ENCODE measurements at places on chromosomes 12 and 14.
A peak's percentile ranks its signal among the peaks of the same experiment; 100 is the strongest.

- no peak for DNase-seq
These were observed 6.1 kb upstream of the CDCA4 start for GRCh38 chr14:105026802-105027563.

GRCh38 chr14:72786378-72787350 lies 107.2 kb downstream of the DPF3 start:
- DNase-seq, result peak; percentile 70

- DNase-seq, result peak; percentile 85
These were observed at the start of gene ARHGEF25 for GRCh38 chr12:57611108-57611826. TSS of gene ARHGEF25 (plus strand) at chr12:57611435. CDS start at chr12:57611895, 460 bp downstream.

DNA sequence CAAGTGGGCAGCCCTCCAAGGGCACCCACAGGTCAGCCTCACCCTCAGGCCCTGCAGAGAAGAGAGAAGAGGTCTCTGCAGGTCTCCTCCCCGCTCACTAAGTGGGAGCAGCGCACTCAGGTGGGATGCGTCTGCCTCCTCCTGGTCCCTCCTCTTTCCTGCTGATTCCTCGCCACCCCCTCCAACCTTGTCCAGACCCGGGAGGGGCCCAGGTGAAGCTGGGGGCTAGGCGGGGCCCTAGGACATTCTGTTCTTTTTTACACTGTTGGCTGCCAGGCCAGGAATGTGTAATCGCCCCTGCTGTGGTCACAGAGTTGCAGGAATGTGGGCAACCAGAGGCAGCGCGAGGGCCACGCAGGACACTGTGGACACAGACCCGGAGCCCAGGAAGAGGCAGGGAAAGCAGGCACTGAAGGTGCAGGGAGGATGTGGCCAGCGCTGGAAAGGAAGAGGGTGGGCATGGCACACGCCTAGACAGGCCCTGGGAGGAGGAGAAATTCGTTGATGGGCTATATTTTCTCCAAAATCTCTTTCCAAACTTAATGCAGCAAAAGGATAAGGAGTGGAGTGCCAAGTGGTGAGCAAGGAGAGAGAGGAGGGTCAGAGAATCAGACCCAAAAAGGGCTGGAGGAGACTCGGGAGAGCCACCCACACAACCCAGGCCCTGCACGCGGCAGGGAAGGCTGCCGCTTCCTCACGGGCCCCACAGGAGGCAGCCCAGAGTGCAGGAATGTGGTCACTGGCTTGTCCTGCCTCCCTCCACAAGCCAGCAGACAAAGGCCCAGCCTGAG lies 911 bp upstream of the SCNN1A start:
- no peak for DNase-seq

DNA sequence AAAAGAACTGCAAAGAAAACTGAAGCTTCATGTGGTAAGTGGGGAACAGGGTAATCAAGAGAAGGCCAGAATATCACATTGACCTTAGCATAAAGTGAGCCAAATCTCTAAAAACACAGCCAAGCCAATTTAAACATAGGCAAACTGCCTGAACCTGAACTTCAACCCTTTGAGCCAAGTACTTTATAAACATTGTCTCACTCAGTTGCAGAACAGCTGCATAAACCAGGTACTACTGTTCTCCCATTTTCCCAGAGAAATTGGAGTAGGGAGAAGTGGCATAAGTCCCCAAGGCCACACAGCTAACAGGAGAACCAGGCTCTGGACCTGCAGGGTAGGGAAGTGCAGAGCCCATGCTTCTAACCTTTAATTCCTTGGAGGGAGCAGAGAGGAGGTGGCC lies 30.4 kb upstream of the FKBP4 start:
- DNase-seq, result no peak

GRCh38 chr14:22097586-22098292 lies 424.1 kb upstream of the OR4E1 start:
- no peak for DNase-seq

GRCh38 chr12:52965337-52965731 lies 16.4 kb downstream of the KRT18 start:
- no peak for DNase-seq

- no peak for DNase-seq
These were observed 50.6 kb downstream of the FOXA1 start for GRCh38 chr14:37544407-37544806.

- DNase-seq, result peak; percentile 59
These were observed 68.5 kb downstream of the FBXO34 start for GRCh38 chr14:55339770-55340169.

DNA sequence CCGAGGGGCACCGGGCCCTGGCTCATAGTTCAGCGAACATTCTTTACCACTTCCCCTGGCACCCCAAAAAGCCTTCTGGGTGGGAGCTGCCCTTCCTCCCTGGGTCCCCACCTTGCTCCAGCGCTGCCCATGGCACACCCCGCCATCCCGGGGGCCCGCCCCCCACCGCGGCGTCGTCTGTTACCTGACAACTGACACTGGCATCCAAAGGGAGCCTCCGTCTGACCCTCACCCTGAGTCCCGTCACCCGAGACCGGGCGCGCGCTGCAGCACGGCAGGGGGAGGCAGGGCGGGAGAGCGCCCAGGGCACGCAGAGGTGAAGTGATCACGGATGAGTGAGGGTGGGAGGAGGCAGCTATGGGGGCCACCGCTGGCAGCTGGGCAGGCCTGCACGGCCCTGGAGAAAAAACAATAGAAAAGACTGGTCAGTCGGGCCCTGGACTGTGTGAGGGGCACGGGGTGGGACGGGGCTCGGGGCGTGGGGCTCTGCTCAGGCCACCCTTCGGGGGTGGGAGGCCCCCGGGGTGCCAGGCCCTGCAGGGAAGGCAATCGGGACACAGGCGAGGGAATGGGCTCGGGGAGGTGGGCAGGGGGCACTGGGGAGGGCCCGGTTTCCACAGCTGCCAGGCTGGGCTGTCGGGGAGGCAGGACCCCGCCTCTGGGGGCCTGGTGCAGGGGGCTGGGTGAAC lies 40.7 kb downstream of the BCL11B start:
- DNase-seq, result peak; percentile 35

GRCh38 chr14:100698666-100699448 lies 27.8 kb upstream of the DLK1 start:
- peak; percentile 64 for DNase-seq

DNA sequence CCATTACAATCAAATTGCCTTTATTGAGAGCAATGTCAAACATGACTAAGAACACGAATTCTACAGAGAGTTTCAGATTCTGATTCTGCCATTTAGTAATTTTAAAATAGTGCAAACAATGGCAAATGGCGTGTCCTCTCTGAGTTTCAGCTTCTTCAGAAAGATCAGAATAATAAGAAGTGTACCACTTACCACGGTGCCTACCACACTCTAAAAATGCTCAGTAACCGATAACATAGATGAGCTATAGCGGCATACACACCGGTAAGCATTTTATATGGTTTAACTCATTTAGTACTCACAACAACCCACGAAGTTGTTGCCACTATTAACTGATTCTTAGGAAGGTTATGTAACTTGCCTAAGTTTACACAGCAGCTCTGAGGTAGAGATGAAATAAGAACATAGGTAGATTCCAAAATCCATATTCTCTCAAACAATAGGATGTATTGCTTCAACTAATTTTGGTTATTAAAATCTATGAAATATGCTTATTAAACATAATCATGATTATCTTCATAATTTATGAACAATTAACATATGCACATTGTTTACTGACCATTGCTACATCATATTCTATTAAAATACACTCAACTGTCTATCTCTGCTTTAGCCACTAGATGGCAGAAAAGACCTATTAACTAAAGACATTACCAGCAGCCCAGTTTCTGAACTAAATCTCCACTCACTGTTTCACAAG lies 38.3 kb downstream of the SLC6A15 start:
- peak; percentile 0 for DNase-seq

GRCh38 chr12:101044512-101045059 lies 165.5 kb downstream of the SLC5A8 start:
- DNase-seq, result no peak

DNA sequence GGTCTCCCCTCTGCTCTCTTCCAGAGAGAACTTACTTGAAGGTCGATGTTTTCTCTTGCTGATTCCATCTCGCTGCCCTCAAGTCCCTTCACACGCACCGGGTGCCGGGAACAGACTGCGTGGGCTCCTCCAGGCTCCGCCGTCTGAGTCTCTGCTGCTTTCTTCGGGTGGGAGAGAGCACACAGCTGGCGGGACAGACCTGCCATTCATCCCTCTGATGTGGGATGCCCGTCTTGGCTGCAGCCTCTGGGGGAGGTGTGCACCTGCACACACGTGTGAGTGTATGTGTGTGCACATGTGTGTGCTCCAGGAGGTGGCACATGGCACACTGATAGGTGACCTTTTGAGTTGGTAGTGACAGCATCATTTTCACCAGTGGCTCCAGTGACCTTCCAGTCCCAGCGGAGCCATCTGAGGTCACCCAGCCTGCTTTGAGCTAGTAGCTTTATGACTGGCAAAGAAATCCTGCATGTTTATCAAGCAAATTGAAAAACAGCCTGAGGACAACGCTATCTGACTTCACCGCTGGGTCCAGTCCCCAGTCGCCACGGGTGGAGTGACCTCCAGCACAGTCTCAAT lies at the start of gene NINJ2:
NINJ2 (minus strand) TSS at position 153 of the 579 bp plus-strand sequence; CDS start at position 68, 85 bp downstream.
- DNase-seq, result no peak

GRCh38 chr12:123889848-123890535 lies 82.6 kb downstream of the CCDC92 start:
- no peak for DNase-seq

GRCh38 chr14:36829547-36829946 lies 167.9 kb downstream of the PAX9 start:
- DNase-seq, result no peak

- no peak for DNase-seq
These were observed 621.0 kb downstream of the CCER1 start for GRCh38 chr12:90333939-90334338.

GRCh38 chr12:132186857-132187620 lies 42.8 kb downstream of the NOC4L start:
- no peak for DNase-seq

DNA sequence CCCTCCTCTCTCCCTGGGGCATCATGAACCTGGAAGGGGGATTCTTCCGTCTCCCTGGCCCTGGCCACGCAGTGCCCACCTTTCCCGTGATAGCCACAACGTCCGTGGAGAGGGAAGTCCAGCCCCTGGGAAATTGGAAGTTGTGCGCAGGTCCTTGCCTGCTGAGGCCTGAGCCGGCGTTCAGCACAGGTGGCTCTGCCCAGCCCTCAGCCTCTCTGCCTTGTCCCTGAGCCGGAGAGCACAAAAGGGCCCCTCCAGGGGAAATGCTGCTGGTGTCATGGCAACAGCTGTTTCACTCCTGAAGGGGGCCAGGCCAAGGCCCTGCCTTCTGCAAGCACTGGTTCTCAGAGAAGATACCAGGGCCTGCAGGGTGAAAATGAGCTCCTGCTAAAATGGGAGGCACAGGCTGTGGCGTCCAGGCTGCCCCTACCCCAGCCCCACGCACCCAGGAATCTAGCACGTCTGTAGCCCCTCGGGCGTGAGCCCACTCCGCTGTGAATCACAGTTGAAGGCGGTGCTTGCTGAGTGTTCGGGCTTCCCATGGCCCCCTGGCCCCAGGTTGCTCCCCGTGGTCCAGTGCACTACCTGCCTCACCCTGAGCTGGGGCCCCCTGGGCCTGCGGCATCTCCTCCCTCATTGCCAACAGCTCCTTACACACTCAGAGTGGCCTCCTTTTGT lies 149.4 kb downstream of the ADGRD1 start:
- DNase-seq, result no peak

GRCh38 chr12:81759190-81760051 lies at the start of gene PPFIA2:
TSS of gene PPFIA2 (minus strand) at chr12:81759350.
- peak; percentile 75 for DNase-seq

DNA sequence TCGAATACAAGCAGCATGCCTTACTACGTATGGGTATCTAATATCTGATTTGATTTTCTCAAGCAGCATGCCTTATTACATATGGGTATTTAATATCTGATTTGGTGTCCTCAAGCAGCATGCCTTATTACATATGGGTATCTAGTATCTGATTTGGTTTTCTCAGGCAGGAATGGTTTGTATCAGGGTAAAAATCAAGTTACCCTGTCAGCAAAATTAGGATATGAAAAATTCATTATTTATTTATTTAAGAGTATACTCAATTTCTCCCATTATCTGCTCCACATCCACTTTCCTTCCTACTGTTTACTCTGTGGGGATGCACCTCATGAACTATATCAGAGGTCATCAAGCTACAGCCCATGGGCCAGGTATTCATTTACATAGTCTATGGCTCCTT lies 21.9 kb downstream of the ZNF891 start:
- DNase-seq, result no peak

DNA sequence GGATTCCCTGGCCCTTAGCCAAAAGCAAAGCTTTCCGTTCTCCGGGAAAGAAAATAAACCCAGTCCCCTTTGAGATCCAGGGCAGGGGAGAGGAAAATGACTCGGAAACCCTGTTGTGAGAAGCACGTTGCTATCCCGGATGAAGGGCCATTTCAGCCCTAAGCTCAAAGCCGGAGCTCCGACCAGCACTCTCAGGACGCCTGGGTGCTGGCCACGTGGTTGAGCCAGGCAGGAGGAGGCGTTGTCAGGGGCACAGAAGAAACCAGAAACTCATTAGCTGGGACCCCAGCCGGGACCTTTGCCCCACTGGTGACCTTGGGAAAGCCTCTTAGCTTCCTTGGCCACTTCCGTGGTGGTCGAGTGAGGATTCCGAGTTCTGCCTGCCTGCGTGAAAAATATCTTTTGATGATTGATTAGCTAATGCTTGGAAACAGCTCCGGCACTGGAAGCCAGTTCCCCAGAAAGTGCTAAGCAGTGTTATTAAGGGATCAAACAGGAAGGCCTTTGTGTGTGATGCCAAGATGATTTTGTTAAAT lies 57.6 kb upstream of the FZD10 start:
- DNase-seq, result peak; percentile 21

- peak; percentile 14 for DNase-seq
These were observed 28.0 kb downstream of the VPS37B start for GRCh38 chr12:122867691-122868461.

DNA sequence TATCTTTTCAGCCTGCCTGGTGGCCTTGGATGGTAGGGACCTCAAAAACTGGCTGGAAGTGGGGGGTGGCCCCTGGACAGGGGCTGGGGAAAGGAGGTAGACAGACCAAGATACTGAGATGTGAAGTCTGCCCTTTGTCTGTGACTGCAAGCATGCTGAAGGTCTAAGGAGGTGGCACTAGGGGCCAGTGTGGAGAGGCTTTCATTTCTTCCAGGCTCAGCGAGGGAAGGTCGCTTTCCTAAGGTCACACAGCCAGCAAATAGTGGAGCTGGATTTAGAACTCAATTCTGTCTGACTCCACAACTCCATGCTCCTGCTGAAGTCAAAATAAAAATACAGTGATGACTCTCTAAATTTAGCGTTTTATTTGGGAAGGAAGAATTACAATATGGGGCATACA lies 11.3 kb upstream of the PLBD2 start:
- no peak for DNase-seq

DNA sequence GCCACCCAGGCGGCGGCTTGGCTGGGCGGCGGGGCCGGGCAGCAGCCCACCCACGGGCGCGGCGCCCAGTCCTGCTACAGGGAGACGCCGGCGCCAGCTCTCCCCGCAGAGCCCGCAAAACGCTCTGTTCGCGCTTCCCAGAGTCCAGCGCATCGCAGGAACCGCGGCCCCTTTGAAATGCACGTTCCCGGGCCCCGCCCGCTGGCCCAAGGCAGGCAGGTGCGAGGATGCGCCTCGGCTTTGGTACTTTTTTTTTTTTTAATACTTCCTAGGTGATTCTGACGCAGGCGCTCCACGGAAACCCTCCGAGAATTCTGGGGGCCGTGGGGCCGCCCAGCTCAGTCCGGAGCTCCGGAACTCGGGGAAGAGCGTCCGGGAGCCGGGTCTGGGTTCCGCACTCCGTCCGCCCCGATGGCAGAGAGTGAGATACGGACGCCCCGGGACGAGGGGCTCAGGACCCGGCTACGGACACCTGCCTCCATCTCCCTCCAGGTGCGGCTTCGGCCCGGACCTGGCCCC lies 483 bp downstream of the POC1B start:
- DNase-seq, result peak; percentile 38

GRCh38 chr12:130043685-130044406 lies 118.4 kb upstream of the FZD10 start:
- no peak for DNase-seq

- no peak for DNase-seq
These were observed 37.6 kb downstream of the DCP1B start for GRCh38 chr12:1966561-1967226.

Measured in NCI-H524 (cell line).